ENCODE measurements at places on chromosomes 12 and 14. TPM values are rescaled to one million over a fixed set of nuclear protein-coding genes. Genes with fewer than 3 reads are reported as not detected.

GSC gene
- total RNA-seq, result not detected

- H3K4me1 ChIP-seq, result no peaks in the 10 kb centered on the region
- DNase-seq, result no peak
- H3K4me3 ChIP-seq, result no peak overlapping the region
- no peak overlapping the region for H3K27ac ChIP-seq
- H3K36me3 ChIP-seq, result peaks cover 41% of the 10 kb centered on the region
These were observed 17.7 kb downstream of the POP5 start for GRCh38 chr12:120563495-120563894.

DNA sequence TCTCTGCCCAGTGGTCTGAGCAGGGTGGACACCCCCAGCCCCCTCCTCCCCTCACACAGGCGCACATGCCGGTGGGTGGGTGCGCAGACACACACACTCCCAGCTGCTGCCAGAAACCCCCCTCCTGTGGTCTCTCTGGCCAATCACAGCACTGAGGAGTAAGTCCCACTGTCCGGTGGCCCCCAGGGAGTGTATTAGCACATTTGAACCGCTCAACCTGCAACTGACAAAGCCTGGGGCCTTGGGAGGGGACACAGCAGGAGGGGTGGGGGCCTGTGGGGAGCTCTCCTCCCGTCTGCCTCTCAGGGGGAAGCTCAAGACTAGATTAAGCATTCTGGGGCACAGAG, 11.7 kb downstream of the FIGNL2 start:
- no peaks in the 10 kb centered on the region for H3K4me1 ChIP-seq
- H3K4me3 ChIP-seq, result no peak overlapping the region
- H3K36me3 ChIP-seq, result no peaks in the 10 kb centered on the region
- no peaks in the 10 kb centered on the region for H3K27me3 ChIP-seq

RD3L gene
- total RNA-seq, result not detected

GRCh38 chr14:23020143-23021128, 10.5 kb upstream of the C14orf93 start:
- DNase-seq, result no peak
- H3K27me3 ChIP-seq, result no peaks in the 10 kb centered on the region
- no peak overlapping the region for H3K4me3 ChIP-seq
- no peaks in the 10 kb centered on the region for H3K36me3 ChIP-seq

DNA sequence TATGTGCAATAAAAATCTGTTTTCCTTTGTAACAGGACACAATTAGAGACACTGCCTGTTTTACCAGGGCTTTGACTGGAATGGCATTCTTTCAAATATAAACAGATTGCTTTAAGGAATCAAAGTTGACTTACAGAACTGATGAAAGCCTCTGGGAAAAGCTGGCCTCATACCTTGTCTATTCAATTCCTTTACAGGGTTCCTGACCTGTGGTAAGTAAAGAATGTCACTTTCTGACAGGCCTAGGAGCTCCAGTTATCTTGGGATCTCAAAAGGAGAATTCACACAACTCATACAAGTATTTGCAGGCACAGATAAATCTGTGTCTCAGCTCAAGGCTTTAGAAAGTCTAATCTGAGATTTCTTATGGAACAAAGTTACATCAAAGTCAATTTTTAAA, 88.4 kb downstream of the BCAT1 start:
- H3K27me3 ChIP-seq, result no peaks in the 10 kb centered on the region
- no peak for DNase-seq
- no peak overlapping the region for H3K4me3 ChIP-seq
- no peaks in the 10 kb centered on the region for H3K4me1 ChIP-seq

GRCh38 chr12:5779401-5779800, 165.7 kb downstream of the ANO2 start:
- no peaks in the 10 kb centered on the region for H3K4me1 ChIP-seq
- no peak overlapping the region for H3K27ac ChIP-seq
- no peaks in the 10 kb centered on the region for H3K27me3 ChIP-seq
- H3K36me3 ChIP-seq, result no peaks in the 10 kb centered on the region
- DNase-seq, result no peak

ASCL4 gene
- not detected for total RNA-seq

AICDA gene
- total RNA-seq, result not detected

GPR68 gene
- total RNA-seq, result 0.66 TPM

GRCh38 chr12:24398605-24399004, 449.1 kb upstream of the SOX5 start:
- H3K4me1 ChIP-seq, result no peaks in the 10 kb centered on the region
- no peak for DNase-seq
- no peak overlapping the region for H3K4me3 ChIP-seq
- no peak overlapping the region for H3K27ac ChIP-seq
- H3K27me3 ChIP-seq, result no peaks in the 10 kb centered on the region
- H3K36me3 ChIP-seq, result no peaks in the 10 kb centered on the region

GRCh38 chr14:20247646-20248246, 8.7 kb downstream of the OR11H4 start:
- no peak for DNase-seq
- H3K4me3 ChIP-seq, result no peak overlapping the region
- H3K36me3 ChIP-seq, result no peaks in the 10 kb centered on the region
- H3K4me1 ChIP-seq, result no peaks in the 10 kb centered on the region
- H3K27ac ChIP-seq, result no peak overlapping the region

CDKN1B gene
- total RNA-seq, result 54.0 TPM

DHH gene
- total RNA-seq, result 0.29 TPM

DNA sequence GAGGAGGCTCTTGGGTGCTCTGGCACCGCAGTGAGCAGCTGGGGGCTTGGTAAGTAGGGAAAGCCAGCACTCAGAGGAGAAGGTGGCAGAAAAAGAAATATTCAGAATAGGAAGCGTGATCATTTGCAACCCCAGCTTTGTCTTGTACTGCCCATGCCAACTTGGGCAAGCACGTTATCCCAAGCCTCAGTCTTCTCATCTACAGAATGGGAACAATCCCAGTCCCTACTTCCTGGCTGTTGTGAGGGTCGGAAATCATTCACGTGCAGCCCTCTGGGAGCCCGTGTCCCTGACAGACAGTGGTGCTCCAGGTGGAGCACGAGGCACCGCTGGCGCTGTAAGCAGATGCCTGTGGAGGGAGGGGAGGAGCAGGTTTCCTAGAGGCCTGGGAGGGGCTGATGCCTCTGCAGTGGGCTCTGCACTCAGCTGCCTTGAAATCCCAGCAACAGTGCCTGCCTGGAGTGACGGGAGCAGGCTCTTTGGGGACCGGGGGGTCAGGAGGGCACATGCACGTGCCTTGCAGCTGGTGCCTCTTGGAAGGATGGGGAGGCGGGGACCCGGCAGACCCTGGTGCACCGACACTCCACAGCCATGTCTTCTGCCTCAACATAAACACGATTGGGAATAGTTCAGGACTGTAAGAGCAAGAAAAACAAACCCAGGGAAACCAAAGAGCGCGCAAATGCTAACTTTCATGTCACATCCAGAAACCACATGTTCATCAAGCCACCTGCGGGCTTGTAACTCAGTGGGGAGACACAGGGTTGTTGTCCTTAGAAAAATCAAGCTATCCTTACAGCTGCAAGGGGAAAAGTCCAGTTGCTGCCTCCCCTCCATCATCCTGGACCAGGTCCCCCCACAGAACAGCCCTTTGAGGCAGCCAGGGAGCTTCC, 86.5 kb upstream of the DIO3 start:
- no peak for DNase-seq
- H3K27ac ChIP-seq, result no peak overlapping the region
- no peaks in the 10 kb centered on the region for H3K36me3 ChIP-seq
- H3K4me3 ChIP-seq, result no peak overlapping the region
- H3K4me1 ChIP-seq, result peaks cover 5% of the 10 kb centered on the region

DNA sequence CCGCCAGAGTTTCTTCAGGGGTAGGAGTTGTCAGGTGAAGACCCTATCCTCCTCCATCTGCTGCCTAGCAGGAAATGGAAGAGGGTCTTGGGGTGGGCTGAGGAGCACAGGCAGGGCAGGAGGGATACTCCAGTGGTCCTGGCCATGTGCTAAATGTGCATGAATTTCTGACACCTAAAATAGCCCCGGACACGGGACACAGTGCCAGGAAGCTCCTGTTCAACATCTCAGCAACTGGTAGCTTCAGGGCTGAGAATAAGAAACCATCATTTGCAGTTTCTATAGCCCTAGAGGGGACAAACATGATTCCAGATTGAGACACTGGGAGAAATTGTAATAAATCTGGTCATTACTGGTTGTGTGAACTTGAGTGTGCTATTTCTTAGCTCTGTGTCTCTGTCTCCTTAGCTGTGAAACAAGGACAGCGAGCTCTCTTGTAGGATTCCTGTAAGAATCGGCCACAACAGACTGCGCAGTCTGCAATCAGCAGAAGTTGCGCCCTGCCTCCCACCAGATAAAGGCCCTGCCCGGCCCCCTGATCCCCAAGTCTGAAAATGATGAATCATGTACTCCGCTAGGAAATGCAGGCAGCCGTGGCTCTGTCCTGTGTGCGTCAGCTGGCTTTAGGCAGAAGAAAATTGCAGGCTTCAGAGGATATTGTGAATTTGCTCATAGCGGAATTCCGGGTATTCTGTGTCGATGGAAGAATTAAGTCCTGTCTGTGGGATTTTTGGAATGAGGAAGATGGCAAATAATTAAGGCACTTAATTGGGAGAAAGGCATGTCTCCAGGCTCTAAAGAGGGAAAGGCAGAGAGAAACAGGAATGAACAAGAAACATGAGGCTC, 35.2 kb upstream of the MEG3 start:
- H3K27me3 ChIP-seq, result no peaks in the 10 kb centered on the region
- no peaks in the 10 kb centered on the region for H3K36me3 ChIP-seq
- H3K4me1 ChIP-seq, result no peaks in the 10 kb centered on the region
- no peak overlapping the region for H3K4me3 ChIP-seq
- DNase-seq, result no peak

- H3K4me3 ChIP-seq, result no peak overlapping the region
- no peaks in the 10 kb centered on the region for H3K27me3 ChIP-seq
- DNase-seq, result no peak
- no peak overlapping the region for H3K27ac ChIP-seq
- no peaks in the 10 kb centered on the region for H3K36me3 ChIP-seq
These were observed 12.8 kb downstream of the ADGRD1 start for GRCh38 chr12:130966443-130967030.

DNA sequence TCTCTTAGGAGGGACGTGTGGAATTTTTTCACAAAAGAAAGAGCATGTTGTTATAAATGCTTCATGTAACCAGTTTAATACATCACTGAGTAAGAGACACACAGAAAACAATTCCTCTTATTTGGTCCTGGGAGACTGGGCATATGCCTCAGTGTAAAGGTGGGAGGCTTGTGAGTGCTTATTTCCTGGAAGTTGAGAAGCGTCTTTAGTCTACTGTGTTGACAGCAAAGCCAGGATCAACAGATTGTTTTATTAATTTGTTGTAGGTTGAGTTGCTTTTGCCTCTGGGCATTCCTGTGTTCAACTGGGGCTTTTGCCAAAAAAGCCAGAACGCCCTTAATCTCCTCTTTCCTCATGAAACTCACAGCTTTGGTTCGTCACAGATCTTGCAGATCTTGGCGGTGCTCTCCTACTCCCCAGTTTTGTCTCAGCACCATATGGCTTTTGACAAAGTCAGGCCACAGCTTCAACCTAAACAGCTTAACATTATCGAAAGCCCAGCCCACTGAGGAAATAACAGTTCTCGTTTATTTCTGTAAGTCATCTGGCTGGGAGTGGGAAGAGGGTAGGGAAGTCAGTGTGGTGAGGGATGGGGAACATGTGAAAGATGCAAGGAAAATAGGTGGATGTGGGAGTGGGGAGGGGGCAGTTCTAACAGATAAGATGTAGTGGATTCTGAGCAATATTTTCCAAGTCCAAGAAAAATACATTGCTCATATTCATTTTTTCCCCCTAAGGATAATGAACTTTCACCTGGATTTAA, 227.2 kb downstream of the DACT1 start:
- no peak for DNase-seq
- no peak overlapping the region for H3K4me3 ChIP-seq
- H3K27ac ChIP-seq, result no peak overlapping the region
- H3K36me3 ChIP-seq, result no peaks in the 10 kb centered on the region

HOXC12 gene
- not detected for total RNA-seq

DNA sequence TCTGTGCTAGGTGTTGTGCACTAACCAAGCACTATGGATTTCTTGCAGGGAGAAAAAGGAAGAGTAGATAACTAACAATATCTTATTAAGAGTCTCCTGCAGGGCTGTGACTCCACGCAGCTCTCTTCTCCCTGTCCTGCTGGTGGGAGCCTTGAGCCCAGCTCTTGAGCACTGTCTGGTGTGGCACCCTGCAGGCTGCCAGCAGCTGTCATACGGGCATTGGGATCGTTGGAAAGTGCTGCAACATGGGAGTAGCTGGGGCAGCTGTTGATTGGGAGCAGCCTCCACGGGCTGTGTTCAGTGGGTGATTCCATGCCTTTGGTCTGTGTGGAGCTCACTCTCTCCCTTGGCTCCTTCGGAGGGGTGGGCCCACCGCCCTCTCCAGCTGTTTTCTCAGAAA, 125.3 kb downstream of the FBXL14 start:
- H3K27me3 ChIP-seq, result no peaks in the 10 kb centered on the region
- no peak overlapping the region for H3K27ac ChIP-seq
- H3K36me3 ChIP-seq, result no peaks in the 10 kb centered on the region
- peaks cover 14% of the 10 kb centered on the region for H3K4me1 ChIP-seq
- no peak overlapping the region for H3K4me3 ChIP-seq

Data from colonic mucosa (tissue), 4 donors.